Activated gamma-delta T cell treated with Interleukin-2 at 50 U/mL for 16 hours (primary cell): ENCODE measurements at places on chromosomes 6 and 20.

DNA sequence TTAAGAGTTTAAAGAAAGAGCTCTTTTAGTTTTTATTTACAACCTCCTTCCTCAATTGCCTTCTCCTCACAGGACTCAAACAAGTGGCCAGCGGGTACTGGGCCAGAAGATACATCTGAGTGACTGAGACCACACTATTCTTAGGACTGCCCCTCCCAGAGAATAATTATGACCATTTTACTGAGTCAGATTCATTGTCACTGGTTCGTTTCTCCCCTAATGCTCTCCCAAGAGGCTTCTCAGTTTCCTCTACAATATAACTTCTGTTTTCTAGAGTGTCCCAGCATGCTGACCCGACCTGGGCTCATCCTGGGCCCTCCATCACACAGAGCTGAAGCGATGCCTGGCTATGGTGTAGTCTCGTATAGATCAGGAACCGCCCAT lies 279.9 kb downstream of the CD83 start:
- no peak for DNase-seq

- DNase-seq: no peak
Measured at GRCh38 chr6:22536122-22536521, 33.2 kb upstream of the HDGFL1 start.

GRCh38 chr6:168319279-168320111 lies at the start of gene DACT2:
Gene DACT2 (minus strand): TSS chr6:168319777. CDS start chr6:168319633, 144 bp downstream.
- no peak for DNase-seq

- DNase-seq: no peak
Measured at GRCh38 chr20:3165473-3166337, 6.0 kb upstream of the FASTKD5 start.

GRCh38 chr6:133999305-133999704 lies 46.3 kb downstream of the TBPL1 start:
- DNase-seq: no peak
